ENCODE measurements at places on chromosomes 1 and 21.

DNA sequence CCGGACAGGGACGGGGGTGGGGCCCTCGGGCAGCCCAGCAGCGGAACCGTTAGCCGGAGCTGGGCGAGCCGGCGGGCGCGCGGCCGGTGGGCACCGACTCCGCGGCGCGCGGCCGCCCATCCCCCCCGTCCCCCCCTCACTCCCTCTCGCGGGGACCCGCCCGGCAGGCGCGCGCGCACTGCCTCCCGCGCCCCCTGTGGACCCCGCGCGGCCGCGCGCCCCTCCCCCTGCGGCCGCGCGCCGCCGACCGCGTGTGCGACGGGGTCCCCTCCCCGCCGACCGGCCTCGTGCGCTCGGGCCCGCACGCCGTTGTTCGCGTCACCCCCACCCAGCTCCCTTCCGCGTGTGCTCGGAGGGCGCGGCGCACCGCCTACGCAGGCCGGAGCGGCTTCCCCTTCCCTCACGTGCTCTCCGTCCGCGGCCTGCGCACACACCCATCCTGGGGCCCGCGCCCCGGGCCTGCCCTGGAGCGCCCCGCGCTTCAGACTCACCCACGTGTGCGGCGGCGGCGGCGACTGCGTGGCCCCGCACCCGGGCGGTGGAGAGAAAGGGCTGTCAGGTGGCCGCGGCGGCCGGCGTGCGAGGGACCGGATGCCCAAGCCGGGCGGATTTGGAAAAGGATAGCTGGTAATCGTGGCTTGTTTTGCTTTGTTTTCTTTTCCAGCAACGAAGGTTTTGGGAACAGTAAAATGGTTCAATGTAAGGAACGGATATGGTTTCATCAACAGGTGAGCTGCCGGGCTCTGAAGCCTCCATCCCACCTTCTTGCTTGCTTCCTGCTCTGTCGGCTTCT is 717 bp downstream of the YBX1 start:
- DNase-seq: peak; percentile 54

DNA sequence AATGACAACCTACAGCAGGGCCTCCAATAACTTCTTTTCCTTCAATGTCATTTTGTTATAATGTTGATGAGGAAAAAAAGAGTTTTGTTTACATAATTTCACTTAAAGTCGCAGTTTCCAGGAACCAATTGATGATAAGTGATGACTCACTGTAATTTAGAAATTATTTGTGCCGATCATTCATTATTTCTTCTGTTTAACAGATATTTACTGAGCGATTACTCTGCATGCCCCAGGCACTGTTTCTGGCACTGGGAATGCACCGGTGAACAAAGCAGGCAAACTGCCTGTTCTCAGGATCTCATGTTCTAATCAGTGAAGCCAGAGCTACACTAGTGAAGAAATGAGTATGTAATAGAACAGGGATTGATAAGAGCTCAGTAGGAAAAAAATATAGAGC is 403.4 kb downstream of the NTNG1 start:
- no peak for DNase-seq

- DNase-seq: no peak
These were observed 172.9 kb downstream of the SDCCAG8 start for GRCh38 chr1:243428617-243429342.

- DNase-seq: no peak
These were observed 5.9 kb upstream of the NUF2 start for GRCh38 chr1:163315773-163316374.

DNA sequence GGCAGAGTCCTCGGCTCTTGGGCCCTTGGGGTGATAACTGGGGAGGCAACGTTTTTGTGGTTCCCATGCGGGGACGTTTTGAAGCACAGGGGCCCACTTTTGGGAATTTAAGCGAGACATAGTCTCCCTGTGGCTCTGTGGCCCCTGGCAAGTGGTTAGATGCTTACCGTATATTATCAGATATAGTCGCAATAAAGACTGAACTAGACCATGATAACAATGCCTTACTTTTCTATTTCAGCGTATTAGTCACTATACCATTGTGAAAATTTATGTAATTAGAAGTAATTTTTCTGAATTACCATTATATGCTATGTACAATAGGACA is 538 bp upstream of the RCAN1 start:
- no peak for DNase-seq

- no peak for DNase-seq
These were observed 80.0 kb downstream of the DESI2 start for GRCh38 chr1:244732851-244733450.

- DNase-seq: no peak
These were observed 26.1 kb downstream of the ATP5PF start for GRCh38 chr21:25708467-25709065.

DNA sequence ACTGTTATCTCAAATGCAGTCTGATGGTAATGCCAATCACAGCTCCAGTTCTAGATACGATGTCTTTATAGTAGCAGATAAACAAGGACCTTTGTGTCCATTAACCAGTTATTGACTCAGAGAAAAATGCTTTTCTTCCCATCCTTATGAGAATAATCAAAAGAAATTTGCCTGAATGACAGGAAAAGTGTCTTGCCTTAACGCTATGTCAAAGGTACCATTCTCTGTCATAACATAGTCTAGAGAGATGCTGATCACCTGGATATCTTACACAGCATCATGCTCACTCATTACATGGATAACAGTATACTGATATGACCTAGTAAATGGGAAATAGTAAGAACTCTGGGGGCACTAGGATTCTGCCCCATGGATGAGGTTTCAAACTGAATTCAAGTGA is 151.7 kb upstream of the NEGR1 start:
- DNase-seq: no peak

Measured in stimulated activated CD8-positive, alpha-beta memory T cell treated with anti-CD3 and anti-CD28 coated beads, Interleukin-15, amount 100 ng/mL, for 48 hours (primary cell).